ENCODE measurements at places on chromosomes 11 and 22.

- no peak for DNase-seq
Measured at GRCh38 chr22:22371031-22371541, 126.5 kb downstream of the VPREB1 start.

- DNase-seq = no peak
Measured at GRCh38 chr11:62400760-62401159, 18.1 kb upstream of the SCGB1A1 start.

DNA sequence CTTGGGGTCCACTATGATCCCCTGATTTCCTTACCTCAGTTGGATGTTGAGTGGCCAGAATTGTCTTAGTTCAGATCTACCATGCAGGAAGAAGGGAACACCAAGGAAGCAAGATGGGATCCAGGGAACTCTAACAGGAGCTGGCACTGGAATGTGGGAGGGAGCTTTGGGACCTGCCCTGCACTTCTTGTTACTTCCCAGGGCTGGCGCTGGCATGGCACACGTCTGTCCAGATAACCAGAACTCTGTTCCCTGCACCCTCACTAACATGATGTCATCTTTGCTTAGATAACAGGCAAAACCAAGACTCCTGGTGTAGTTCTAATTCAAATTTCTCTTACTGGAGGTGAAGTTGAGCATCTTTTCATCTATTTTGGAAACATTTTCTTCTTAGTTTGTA is 550.0 kb downstream of the MN1 start:
- DNase-seq = no peak

- DNase-seq = no peak
Measured at GRCh38 chr11:76683161-76684095, 12.9 kb upstream of the LRRC32 start.

GRCh38 chr11:22416462-22416861 is 78.3 kb downstream of the SLC17A6 start:
- no peak for DNase-seq

Data from activated T-cell treated with anti-CD3 and anti-CD28 coated beads for 4 hours (primary cell).